ENCODE measurements at places on chromosomes 12 and 14.
A peak's percentile ranks its signal among the peaks of the same experiment; 100 is the strongest.

GRCh38 chr14:58574623-58575022 lies 63.1 kb upstream of the DACT1 start:
- no peak for DNase-seq

- DNase-seq, result no peak
Measured at GRCh38 chr12:115639648-115640012, 637.9 kb downstream of the MED13L start.

- peak; percentile 11 for DNase-seq
Measured at GRCh38 chr12:102095677-102096263, 24.1 kb downstream of the NUP37 start.

- peak; percentile 38 for DNase-seq
Measured at GRCh38 chr12:25723336-25723735, 170.3 kb upstream of the LMNTD1 start.

- DNase-seq, result peak; percentile 22
Measured at GRCh38 chr14:30443368-30444007, 115.5 kb upstream of the G2E3 start.

- no peak for DNase-seq
Measured at GRCh38 chr12:94951071-94951934, 52.2 kb downstream of the NDUFA12 start.

DNA sequence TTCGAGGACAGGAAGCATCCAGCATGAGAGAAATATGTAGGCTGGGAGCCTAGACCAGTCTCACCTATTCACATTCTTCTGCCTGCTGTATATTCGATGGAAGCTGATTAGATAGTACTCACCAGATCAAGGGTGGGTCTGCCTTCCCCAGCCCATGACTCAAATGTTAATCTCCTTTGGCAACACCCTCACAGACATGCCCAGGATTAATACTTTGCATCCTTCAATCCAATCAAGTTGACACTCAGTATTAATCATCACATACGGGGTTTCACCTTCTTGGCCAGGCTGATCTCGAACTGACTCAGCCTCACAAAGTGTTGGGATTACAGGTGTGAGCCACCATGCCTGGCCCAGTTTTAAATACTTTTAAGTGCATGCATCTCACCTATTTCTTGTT lies 30.5 kb upstream of the SLC10A1 start:
- no peak for DNase-seq

GRCh38 chr12:92533280-92533890 lies 169.4 kb upstream of the PLEKHG7 start:
- no peak for DNase-seq

GRCh38 chr14:104781271-104782077 lies 14.1 kb downstream of the AKT1 start:
- DNase-seq, result no peak

DNA sequence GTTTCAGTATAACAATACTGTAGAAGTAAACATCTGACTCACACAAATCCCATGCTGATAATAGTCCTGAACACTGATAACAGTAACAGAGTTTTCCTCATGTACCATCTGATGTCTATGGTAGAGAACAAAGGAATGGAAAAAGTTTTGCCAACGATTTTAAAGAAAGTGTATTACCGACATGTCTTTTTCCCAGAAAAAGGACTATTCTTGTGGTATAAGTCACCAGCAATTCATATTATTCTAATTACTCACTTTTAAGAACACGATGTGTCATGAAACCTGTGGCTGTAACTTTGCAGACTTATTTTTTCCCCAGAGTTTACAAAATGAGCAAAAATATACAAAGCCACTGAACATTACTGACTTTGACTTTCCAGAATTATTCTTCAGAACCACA lies 40.1 kb upstream of the DCN start:
- DNase-seq, result peak; percentile 26

DNA sequence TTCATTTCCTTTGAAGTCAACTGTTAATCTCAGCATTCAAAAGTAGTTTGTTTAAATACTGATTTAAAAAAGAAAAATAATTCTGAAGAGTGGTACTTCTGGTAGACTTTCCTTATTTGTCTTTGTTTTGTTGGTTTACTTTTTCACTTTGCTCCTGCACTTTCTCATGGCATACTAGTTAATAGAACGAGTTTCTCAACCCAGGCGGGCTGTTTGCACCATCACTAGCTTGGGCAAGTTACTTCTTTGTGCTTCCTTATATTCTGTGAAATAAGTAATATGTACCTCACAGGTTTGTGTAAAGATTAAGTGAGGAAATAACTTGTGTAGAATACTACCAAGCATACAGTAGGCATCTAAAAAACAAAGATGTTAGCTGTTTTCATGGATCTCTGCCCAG lies 45.5 kb downstream of the SLC38A6 start:
- no peak for DNase-seq

DNA sequence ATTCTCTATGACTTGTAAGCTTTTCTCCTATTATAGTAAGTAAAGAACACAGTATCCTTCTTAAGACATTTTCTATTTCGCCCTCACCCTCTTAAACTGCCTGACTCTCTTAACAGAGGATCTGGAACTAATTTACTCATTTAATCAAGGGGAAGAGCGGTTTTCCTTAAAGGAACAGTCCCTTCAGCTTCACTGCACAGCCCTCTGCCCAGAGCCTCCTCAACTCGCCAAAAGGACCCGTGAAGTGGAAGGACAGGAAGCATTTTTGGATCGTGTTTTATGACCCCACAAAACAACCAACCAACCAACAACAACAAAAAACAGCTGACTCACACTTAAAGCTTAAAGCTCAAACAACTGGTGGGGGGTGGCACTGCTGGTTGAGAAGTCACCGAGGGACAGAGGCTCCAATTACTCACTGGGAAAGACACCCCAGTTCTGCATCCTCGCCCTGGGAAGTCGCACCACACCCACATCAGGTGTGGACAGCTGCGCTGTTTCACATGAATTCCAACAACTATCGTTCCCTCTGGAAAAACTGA lies 35.7 kb downstream of the NID2 start:
- peak; percentile 55 for DNase-seq

GRCh38 chr12:125125271-125125670 lies 60.0 kb downstream of the AACS start:
- no peak for DNase-seq

DNA sequence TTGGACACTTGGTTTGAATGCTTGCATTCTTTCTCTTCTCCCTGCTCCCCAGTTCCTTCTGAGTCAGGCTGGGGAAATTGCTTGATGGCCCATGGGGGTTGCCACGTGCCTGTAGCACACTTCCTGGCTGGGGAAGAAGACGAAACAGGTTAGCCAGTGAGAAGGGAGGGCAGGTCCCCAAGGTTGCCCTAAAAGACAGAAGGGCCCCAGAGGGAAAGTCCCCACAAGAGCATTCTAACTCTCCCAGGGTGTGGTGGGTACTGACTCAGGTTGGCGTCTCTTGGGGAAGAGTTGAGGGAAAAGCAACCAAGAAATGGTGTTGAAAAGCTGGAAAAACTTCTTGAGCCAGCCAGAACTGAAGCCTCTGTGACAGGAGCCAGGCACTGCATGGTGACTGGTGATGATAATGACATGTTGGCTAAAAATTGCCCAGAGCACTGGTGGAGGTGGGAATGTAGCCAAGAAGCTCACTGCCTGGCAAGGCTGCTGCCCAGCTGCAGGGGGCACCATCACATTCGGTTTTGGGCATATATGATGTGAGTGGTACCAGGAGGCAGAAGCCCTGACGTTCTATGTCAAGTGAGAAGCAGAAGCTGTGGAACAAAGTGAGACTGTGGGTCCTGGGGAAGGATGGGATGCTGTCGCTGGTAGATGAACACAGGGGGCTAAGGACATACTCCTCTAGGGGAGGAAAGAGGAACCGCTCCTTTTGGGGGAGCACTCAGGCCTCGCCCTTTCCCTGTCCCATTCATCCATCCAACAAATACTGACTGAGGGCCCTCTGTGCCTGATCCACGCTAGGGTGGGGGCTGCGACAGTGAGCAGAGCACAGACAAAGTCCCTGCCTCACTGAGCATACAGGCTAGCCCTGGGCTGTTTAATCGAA lies 8.1 kb upstream of the RABGGTA start:
- DNase-seq, result peak; percentile 27

- DNase-seq, result no peak
Measured at GRCh38 chr12:117679776-117680175, 289.0 kb downstream of the KSR2 start.

DNA sequence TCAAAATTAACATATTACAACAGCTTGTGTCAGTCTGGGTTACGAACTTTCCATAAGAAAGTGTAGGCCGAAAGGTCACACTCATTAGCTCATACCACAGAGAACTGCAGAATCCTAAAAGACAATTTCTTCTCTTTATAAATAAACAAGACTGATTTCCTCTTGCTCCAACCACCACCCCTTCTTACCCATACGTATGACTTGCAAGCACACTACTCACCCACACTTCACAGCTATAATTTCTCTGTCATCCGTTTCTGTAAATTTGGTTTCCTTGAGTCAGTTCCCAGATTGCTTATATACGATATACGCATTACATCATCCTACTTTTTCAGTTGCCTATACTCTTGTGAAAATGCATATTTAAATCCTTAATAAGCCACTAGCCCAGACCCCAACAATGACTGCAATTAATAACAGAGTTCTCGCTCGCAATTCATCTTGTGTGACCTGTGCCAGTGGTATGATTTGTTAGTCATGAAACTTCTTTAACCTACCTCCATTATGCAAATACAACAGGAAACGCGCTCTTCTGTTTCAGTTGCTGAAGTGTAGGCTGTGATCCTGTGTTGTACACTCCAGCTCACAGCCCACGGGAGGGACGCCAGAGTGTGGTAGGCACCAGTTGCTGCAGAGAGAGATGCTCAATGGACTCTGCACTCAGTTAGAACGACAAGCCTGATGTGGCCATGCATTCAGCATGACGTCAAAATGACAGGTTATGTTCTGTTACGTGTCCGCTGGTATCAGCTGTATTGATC lies 417.6 kb downstream of the PDZRN4 start:
- DNase-seq, result no peak

DNA sequence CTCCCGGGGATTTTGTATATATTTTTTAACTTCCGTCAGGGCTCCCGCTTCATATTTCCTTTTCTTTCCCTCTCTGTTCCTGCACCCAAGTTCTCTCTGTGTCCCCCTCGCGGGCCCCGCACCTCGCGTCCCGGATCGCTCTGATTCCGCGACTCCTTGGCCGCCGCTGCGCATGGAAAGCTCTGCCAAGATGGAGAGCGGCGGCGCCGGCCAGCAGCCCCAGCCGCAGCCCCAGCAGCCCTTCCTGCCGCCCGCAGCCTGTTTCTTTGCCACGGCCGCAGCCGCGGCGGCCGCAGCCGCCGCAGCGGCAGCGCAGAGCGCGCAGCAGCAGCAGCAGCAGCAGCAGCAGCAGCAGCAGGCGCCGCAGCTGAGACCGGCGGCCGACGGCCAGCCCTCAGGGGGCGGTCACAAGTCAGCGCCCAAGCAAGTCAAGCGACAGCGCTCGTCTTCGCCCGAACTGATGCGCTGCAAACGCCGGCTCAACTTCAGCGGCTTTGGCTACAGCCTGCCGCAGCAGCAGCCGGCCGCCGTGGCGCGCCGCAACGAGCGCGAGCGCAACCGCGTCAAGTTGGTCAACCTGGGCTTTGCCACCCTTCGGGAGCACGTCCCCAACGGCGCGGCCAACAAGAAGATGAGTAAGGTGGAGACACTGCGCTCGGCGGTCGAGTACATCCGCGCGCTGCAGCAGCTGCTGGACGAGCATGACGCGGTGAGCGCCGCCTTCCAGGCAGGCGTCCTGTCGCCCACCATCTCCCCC lies 777 bp downstream of the ASCL1 start:
- DNase-seq, result peak; percentile 57

DNA sequence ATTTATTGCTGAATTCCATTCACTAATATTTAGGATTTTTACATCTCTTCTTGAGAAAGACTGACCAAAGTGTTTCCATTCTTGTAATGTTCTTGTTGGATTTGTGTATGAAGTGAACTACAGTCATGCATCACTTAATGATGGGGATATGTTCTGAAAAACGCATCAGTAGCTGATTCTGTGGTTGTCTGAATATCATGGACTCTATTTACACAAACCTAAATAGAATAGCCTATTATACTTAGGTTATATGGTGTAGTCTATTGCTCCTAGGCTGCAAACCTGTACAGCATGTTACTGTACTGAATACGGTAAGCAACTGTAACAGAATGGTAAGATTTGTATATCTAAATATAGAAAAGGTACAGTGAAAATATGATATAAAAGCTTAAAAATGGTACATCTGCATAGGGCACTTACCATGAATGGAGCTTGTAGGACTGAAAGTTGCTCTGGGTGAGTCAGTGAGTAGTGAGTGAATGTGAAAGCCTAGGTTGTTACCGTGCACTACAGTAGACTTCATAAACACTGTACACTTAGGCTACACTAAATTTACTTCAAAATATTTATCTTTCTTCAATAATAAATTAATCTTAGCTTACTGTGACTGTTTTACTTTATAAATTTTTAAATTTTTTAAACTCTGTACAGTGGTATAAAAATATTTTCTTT lies 27.6 kb upstream of the P2RX4 start:
- DNase-seq, result no peak

DNA sequence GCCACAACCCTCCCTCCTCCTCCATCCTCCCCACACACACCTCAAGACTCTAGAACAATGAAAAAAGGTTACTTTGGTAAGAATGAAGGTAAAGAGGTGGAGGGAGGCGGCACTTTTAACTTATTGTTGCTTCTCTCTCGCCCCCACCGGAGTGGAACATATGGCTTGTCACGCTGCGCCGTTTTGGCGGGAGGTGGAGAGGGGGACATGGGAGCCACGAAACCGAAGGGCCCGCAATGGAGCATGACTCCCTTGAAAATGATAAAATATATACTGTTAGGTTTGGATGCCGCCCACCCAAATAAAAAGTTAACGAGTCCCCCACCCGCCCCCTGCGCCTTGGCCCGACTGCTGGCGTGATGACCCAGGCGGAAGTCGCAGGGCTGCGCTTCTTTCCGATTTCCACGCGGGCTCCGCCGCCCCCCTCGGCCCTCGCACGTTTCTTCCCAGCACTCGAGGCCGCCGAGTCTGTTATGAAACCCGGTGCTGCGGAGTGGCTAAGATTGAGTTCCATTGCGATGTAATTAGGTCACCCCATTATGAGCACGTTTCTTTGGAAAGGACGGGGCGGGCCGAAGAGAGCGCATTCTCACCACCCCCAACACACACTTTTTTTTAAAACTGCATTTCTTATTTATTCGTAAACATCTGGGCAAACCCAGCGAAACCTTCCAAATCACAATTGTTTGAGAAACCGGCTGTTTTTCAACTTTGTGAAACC lies 1.4 kb upstream of the ZFP36L1 start:
- DNase-seq, result peak; percentile 86

DNA sequence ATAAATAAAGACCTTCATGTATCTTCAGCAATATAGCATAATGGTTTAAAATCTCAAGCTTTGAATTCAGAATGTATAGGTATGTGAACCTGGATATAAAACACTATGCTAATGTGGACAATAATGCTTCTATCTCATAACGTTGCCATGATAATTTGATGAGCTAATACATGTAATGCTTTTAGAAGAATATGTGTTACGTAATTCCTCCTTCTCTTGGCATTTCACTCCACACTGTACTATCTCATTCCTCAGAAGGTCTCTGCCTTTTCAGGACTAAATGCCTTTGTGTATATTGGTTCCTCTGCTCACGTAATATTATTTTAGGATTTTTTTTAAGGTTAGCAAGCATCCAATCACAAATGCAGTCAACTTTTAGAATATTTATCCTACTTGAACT lies 86.5 kb downstream of the FOXA1 start:
- no peak for DNase-seq

GRCh38 chr14:87388946-87389345 lies 604.0 kb downstream of the GALC start:
- DNase-seq, result no peak

GRCh38 chr14:51203881-51204280 lies 36.2 kb upstream of the TMX1 start:
- no peak for DNase-seq

GRCh38 chr14:36099619-36100018 lies 76.9 kb downstream of the PTCSC3 start:
- DNase-seq, result no peak

Data from AG20443 (cell line).